ENCODE measurements at places on chromosomes 12 and 14.

- no peaks in the 10 kb centered on the region for H3K36me3 ChIP-seq
- DNase-seq = no peak
These were observed 110.0 kb upstream of the AMIGO2 start for GRCh38 chr12:47189728-47190127.

DNA sequence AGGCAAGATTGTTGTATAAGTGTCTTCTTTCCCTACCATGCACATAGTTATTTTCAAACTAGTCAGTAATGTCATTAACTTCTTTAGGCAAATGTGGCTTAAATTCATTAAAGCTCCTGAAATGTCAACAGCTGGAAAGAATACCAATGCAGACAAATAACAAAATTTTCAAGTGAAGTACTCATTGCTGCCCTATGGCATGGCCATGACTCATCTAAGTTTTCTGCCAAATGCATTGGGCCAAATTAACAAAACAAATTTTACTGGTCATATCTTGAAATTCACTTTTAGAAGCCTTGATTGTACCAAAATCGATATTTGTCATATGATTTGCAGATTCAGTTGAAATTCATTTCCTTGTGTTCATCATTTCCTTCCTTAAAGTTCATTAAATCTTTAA lies 915.9 kb downstream of the SLC6A15 start:
- no peaks in the 10 kb centered on the region for H3K27me3 ChIP-seq
- DNase-seq = no peak
- H3K36me3 ChIP-seq = no peaks in the 10 kb centered on the region
- no peak overlapping the region for H3K27ac ChIP-seq
- H3K4me3 ChIP-seq = no peak overlapping the region

DNA sequence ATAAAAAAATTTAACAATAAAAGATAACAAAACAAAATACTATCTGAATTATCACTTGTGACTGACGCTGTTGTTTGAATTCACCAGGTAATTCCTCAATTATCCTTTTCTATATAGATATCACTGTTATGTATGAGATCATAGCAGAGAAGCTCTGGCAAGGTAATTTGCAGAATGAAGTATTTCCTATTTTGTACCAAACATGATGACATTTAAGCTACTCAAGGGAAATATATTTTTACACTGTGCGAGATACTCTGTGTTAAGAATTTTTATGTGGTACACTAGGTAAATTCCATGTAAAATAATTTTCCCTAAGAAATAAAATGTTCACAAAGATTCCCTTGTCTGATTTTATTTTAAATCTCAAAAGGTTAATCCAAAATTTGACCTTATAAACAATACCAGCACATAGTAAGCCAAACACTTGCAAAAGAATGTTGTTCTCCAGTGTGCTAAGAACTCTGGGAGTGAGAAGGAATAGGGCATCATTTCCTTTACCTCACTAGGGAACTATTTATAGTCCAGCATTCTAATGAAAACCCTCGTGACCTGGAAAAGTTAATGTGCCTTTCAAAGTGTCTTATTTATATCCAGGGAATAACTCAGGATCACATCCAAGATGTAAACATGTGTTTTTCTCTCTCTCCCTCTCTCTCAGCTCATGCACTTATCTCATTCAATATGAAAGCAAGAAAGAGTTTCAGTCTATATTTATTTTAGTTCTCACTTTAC lies 115.2 kb upstream of the RAP1B start:
- H3K27ac ChIP-seq = no peak overlapping the region
- H3K4me3 ChIP-seq = no peak overlapping the region
- H3K4me1 ChIP-seq = no peaks in the 10 kb centered on the region
- DNase-seq = no peak
- H3K27me3 ChIP-seq = no peaks in the 10 kb centered on the region
- H3K36me3 ChIP-seq = no peaks in the 10 kb centered on the region

DNA sequence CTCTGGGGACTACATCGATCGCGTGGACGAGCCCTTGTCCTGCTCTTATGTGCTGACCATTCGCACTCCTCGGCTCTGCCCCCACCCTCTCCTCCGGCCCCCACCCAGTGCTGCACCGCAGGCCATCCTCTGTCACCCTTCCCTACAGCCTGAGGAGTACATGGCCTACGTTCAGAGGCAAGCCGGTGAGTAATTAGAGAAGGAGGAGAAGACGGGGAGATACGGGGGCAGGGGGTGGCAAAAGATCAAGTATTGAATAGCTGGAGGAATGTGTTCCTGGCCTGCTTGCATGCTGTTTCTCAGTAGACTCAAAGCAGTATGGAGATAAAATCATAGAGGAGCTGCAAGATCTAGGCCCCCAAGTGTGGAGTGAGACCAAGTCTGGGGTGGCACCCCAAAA lies 21.9 kb downstream of the OS9 start:
- no peaks in the 10 kb centered on the region for H3K27me3 ChIP-seq
- no peak overlapping the region for H3K27ac ChIP-seq
- H3K4me1 ChIP-seq = no peaks in the 10 kb centered on the region
- H3K4me3 ChIP-seq = no peak overlapping the region
- peaks cover 6% of the 10 kb centered on the region for H3K36me3 ChIP-seq

DNA sequence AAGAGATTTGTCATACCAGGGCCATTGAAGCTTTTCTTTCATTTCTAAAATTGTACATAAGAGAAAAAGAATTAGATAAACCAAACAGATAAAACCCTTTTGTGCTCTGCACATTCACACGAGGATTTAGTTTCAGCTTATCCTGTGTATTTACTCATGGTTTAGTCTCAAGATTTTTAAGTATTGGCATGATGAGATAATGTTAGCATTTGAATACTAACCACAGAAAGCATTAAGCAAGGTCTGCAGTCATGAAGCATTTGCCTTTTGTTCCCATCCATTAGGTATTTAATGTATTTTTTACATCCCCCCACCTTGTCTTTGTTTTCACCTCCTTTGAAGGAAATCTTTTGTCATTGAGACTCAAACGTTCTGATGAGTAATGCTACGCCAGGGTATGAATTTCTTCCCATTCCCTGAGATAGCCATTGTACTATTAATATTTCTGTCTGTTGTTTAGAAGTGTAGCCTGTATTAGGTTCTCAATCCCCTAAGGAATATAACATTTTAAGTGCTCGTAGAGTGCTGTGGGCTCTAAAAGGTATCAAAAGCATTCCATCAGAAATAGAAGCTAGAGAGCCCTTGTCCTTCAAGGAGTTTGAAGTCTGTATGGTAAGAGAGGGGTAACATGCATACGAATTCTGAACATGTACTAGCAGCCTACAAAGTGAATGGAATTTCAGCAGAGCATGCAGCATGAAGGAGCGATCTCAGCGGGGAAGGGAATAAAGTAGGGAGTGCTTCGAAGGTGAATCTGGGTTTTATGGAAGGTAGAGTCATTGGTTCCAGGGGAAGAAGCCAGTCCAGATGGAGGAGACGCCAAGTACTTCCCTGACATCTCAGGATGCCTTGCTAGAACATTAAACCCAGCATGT lies 22.3 kb downstream of the CRADD start:
- H3K4me3 ChIP-seq = no peak overlapping the region
- H3K36me3 ChIP-seq = no peaks in the 10 kb centered on the region
- H3K27ac ChIP-seq = no peak overlapping the region
- H3K4me1 ChIP-seq = peaks cover 9% of the 10 kb centered on the region
- no peak for DNase-seq
- H3K27me3 ChIP-seq = no peaks in the 10 kb centered on the region

- peak; percentile 59 for DNase-seq
- peaks cover 33% of the 10 kb centered on the region for H3K36me3 ChIP-seq
- no peak overlapping the region for H3K27ac ChIP-seq
- H3K4me3 ChIP-seq = no peak overlapping the region
- no peaks in the 10 kb centered on the region for H3K4me1 ChIP-seq
These were observed 17.7 kb upstream of the LRP1-AS start for GRCh38 chr12:57164966-57165625.

- no peaks in the 10 kb centered on the region for H3K4me1 ChIP-seq
- no peaks in the 10 kb centered on the region for H3K27me3 ChIP-seq
- no peak for DNase-seq
- no peak overlapping the region for H3K4me3 ChIP-seq
- no peaks in the 10 kb centered on the region for H3K36me3 ChIP-seq
These were observed 1419.4 kb downstream of the FSCB start for GRCh38 chr14:43087666-43088065.

GRCh38 chr12:2432856-2433255 lies 361.9 kb upstream of the FKBP4 start:
- DNase-seq = no peak
- H3K4me1 ChIP-seq = no peaks in the 10 kb centered on the region
- H3K27me3 ChIP-seq = no peaks in the 10 kb centered on the region
- no peak overlapping the region for H3K27ac ChIP-seq
- no peaks in the 10 kb centered on the region for H3K36me3 ChIP-seq

DNA sequence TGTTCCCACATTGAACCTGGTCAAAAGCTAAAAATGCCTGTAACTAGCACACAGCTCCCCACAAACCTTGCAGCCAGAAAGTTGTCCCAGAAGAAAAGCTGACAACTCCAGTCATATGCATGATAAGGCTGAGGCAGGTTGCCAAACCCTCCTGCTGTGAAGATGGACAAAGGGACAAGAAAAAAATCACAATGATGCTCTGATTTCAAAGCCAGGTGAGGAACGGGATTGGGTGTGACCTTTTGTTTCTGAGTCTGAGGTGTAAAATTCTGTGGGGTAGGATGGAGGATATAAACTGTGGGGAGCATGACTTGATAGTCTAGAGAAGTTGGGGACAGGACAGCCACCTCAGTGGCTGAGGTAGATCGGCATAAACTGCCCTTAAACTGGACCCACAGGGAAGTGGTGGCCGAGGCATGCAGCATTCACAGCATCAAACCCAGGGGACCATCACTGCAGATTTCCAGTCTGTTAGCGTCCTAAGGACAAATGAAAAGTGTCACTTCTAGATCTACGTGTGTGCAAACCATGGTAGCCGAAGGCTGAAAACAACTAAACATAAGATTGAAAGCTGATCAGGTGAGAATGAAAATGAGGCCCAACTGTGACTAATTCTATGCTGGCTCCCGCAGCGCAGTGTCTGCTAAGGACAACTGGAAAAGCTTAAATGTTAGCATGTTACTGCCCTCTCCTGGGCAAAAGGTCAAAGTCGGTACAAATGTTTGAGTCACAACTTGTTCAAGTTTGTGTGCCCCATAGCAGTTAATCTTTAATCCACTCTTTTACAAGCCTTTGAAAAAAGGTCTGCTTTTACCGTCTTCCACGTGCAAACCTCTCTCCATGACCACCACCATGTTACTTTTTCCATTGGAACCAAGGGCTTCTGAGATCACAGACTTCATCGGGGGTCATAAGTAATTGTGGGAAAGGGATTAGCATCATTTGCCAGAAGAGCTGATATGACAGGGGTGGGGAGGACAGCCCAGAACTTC lies 39.8 kb downstream of the GRIN2B start:
- no peaks in the 10 kb centered on the region for H3K27me3 ChIP-seq
- H3K4me3 ChIP-seq = no peak overlapping the region
- H3K4me1 ChIP-seq = peaks cover 7% of the 10 kb centered on the region

DNA sequence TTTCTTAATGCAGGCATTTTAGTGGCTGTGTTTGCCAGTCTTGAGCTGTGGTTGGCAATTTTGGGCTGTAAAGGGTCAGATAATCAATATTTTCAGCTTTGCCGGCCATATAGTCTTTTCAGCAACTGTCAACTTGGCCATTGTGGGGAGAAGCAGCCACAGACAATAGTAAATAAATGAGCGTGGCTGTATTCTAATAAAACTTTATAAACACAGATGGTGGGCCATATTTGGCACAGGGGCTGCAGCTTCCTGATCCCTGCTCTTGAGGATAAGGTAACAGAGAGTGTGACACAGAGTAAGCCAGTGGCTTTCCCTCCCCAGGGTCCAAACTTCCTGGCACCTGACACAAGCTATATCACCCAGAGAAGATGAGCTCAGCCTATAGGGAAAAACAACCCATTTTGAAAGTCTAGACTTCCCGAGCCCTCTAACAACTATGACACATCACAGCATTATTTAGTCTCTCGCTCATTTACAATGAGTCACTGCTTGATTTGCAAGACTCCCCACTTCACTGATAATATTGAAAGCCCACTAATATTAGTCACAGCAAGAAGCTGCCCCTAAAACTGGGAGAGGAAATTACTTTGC lies 163.1 kb upstream of the TMPO start:
- peak; percentile 92 for DNase-seq
- no peak overlapping the region for H3K4me3 ChIP-seq
- H3K4me1 ChIP-seq = peaks cover 10% of the 10 kb centered on the region

- H3K27me3 ChIP-seq = no peaks in the 10 kb centered on the region
- peak; percentile 58 for DNase-seq
- H3K4me1 ChIP-seq = peaks cover 2% of the 10 kb centered on the region
- no peaks in the 10 kb centered on the region for H3K36me3 ChIP-seq
These were observed 391.3 kb downstream of the EMP1 start for GRCh38 chr12:13587721-13588390.

DNA sequence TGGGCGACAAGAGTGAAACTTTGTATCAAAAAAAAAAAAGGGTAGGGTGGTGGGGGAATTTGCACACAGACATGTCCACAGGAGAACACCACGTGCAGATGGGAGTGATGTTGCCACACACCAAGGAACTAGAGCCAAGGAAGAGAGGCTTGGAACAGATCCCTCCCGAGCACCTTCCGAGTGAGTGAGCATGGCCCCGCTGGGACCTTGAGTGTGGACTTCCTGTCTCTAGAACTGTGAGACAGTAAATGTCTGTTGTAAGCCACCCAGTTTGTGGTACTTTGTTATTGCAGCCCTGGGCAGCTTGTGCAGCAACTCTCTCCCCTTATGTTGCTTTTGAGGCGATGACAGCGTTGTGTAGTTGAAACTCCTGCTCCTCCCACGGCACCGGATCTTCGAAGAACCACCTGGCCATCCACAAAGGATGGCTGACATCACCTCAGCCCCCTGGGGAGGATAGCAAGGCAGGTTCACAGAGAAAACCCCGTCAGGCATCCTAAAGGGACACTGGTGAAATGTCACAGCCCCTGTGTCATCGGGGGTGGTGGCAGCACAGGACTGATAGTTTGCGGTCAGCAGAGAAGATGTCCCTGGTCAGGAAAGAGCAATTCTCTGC lies 54.7 kb upstream of the PLEKHG3 start:
- no peaks in the 10 kb centered on the region for H3K27me3 ChIP-seq
- H3K4me3 ChIP-seq = no peak overlapping the region
- no peaks in the 10 kb centered on the region for H3K36me3 ChIP-seq
- H3K4me1 ChIP-seq = peaks cover 10% of the 10 kb centered on the region
- DNase-seq = peak; percentile 62

DNA sequence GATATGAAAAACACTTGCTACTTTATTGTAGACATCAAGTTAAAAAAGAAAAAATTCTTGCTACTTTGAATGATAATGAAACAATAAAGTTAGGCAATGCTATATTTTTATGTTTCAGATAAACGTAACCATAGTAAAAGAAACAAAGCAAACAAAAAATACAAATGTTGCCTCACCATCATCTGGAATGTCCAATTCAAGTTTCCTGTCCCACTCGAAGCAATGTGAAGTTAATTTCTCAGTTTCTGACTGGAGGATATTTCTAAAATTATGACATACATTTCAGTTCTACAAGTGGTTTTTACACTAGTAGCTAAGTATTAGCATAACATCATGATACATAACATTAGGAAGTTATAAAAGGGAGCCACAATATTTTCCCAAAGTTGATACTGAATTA lies 20.9 kb downstream of the DLGAP5 start:
- no peak overlapping the region for H3K4me3 ChIP-seq
- DNase-seq = no peak
- H3K4me1 ChIP-seq = no peaks in the 10 kb centered on the region
- peaks cover 2% of the 10 kb centered on the region for H3K36me3 ChIP-seq
- H3K27me3 ChIP-seq = no peaks in the 10 kb centered on the region
- no peak overlapping the region for H3K27ac ChIP-seq

GRCh38 chr12:76275511-76276093 lies 72.6 kb downstream of the BBS10 start:
- H3K4me3 ChIP-seq = no peak overlapping the region
- no peak overlapping the region for H3K27ac ChIP-seq
- no peaks in the 10 kb centered on the region for H3K27me3 ChIP-seq
- H3K4me1 ChIP-seq = no peaks in the 10 kb centered on the region
- H3K36me3 ChIP-seq = no peaks in the 10 kb centered on the region
- DNase-seq = no peak
